Inflammatory macrophage treated with lipopolysaccharide for 4 hours (primary cell): ENCODE measurements at places on chromosomes 5 and 9.

DNA sequence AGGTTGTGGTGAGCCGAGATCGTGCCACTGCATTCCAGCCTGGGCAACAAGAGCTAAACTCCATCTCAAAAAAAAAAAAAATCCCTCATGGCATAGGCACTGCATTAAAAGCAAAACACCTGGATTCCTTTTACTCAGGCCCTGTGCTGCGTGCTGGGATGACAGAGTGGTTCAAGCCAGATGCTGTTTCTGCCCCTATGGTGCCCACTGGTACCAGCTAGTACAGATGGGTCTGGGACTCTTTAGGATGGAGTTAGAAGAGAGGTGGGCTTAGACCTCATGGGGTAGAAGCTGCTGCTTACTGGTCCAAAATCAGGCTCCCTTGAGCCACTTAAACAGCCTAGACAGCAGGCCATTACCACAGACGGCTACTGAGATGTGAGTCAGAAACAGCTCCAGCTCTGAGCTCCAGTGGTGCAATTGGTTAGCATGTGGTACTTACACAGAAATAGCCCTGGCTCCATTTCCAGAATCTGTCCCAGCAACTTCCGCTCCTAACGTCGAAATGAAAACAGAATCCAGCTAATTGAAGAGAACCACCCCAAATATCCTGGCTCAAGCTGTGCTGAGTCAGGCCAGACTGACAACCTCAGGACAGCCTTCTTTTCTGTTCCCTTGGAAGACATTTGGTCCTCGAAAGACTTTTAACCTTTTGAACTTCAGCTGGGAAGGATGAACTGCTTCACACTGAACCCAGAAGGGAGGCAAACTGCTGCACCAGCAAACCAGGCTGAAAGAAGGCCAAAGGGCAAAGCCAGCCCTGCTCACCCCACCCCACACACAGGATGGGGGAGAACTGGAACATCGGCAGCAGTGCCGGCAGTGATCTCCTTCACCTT, 15.5 kb downstream of the C5orf15 start:
- DNase-seq: peak; percentile 42

- peak; percentile 8 for DNase-seq
Measured at GRCh38 chr9:104092875-104093600, 1.1 kb upstream of the SMC2 start.

DNA sequence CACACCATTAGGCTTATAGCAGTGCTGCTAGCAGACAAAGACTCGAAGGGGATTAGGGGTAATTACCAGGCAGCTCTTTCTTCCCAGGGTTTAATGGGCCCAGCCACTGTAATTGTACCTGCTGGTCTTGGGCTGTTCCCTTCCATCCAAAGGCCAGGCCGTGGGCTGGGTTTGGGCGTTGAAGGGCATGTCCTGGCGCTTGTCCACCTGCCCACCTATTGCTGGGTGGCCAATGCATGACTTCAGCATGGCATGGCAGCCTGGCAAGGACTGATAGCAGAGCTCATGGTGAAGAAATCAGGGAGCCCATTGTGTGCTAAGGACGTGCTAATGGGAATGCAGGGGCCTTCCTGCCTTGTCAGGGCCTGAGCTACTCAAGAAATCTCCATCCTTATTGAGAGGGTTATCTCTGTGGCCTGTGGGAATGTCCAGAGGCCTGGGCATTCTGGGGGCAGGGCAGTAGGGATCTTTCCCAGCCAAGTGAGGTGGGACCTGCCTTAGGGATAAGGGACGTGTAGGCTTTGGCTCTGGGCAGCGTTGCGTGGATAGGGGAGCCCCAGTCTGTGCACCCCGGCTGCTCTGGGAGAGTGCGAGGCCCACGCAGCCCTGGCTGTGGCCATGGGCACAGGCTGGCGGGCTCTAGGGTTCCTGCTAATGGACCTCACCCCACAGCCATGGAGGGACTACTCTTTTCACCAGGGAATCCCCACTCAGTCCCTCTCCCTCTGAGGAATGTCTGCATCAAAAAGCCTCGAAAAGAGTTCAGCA, 116.1 kb upstream of the PITX1 start:
- no peak for DNase-seq

- DNase-seq: no peak
Measured at GRCh38 chr5:51890435-51891116, 507.3 kb downstream of the ISL1 start.

DNA sequence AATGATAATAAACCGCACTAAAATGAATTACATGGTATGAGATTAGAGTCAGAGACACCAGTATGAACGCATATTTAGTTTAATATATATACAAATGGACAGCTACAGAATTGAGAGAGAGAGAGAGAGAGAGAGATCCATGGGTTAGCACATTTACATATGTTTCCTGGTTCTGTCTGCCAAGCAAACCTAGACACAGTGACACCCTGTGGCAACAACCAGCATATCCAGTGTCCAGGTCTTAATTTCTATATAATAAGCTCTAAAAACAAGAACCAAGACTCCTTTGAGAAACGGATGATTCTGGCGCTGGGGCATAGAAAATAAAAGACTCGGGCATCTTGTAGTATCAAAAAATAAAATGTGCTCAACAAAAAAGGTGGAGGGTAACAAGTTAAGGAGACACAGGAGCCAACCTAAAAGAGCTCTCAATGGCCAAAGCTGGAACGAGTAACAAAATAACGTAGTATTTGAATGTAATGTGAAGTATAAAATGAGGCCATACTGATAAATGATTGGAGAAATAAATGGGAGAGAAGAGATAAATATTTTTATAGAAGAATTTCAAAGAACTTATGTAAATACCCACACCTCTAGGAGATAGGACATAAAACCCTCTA, 84.5 kb downstream of the RFX3 start:
- peak; percentile 72 for DNase-seq

DNA sequence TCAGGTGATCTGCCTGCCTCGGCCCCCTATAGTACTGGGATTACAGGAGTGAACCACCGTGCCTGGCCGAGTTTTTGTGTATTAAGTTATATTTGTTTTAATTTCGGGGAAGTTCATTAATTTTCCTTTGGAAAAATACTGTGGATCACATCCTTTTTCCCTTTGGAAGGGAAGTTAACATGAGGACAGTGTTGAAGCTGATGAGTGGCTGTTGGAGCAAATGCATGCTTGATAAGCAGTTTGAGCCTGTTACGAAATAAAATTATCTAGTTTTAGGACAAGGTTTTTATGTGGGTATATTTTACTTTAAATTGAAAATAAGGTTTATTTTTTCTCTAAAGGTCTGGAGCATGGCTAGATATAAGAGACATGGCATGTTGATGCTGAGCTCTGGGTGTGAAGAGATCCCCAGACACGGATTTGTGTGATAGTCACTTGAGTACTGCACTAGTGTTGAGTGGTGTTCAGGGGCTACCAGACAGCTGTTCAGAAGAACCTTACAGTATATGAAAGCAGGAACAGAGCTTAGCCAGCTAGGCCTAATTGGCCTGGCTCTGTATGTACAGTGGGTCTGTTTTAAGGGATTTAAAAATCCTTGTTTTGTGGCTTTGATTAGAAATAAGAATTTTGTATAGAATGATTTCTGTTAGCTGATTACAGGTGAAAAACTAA, 17.4 kb downstream of the LMNB1 start:
- no peak for DNase-seq

- DNase-seq: no peak
Measured at GRCh38 chr9:119802621-119803020, 433.4 kb upstream of the BRINP1 start.

DNA sequence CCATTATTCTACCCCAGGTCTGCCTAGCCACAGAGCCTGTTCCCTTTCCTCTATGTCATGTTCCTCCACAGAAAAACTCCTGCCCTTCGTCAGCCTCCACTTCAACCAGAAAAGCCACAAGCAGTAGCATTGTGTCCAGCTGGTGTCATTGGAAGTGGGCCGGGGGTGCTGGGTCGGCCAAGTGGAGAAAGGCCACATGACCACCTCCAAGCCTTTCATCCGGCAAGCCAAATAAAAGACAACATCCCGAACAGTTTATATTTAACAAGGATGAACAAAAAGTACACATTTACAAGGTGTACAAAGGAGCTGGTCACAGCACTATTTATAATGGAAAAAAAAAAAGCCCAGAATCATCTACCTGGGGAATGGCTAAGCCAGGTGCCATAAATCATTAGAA, 16.1 kb upstream of the SPOCK1 start:
- DNase-seq: no peak

DNA sequence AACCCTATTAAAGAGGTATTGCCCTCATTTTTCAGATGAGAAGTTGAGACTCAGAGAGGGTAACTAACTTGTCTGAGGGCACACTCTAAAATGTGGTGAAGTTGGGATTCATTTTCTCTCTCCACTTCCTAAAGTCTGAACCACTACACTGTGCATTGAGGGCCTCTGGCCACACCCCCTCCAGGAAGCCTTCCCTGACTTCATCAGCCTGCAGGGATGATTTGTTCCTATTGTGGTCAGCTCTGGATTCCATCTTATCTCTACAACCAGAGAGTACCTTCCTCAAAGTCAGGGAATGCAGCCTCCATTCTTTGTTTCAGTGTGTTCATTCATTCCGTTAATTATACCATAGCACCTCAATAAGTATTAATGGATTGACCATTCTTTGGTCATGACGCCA, 356.0 kb upstream of the PANK3 start:
- no peak for DNase-seq

DNA sequence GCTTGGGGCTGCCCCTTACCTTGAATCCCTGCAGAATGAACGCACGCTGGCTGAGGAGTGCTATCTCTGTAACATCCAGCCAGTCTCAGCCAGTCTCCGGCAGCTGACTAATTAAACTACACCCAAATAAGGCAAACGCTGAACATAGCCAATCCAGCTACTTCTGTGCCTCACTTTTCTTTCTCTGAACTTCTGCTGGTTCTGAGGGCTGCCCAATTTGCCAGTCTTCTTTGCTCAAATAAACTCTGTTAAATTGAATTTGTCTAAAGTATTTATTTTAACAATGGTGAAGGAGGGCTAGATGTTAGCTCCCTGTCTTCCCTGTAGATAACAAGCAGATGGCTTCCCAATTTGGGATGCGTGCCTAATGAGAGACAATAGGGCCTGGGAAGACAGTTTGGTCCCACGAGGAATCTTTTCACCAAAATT, 154.0 kb upstream of the NFIL3 start:
- no peak for DNase-seq

DNA sequence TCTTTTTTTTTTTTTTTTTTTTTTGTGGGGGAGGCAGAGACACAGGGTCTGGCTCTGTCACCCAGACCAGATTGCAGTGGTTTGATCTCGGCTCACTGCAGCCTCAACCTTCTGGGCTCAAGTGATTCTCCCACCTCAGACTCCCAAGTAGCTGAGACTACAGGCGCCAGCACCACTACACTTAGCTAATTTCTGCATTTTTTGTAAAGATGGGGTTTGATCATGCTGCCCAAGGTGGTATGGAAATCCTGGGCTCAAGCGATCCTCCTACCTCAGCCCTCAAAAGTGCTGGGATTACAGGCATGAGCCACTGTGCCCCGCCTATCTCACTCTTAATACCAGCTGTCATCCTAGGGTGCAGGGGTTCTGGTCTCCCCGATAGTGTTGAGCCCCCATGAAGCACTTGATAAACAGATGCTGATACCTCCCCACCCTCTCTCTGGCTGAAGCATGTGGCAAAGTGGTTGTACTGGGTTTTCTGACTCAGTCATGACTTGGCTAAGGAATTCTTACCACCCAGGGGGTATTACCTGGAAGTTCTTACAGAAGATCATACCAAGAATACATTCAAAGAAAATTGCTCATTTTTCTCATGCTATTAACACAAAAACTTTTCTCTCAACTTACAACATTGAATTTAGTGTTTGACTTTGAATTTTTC, 110.2 kb upstream of the DAPK1 start:
- no peak for DNase-seq

- peak; percentile 49 for DNase-seq
Measured at GRCh38 chr9:75238311-75238976, 150.1 kb downstream of the OSTF1 start.

GRCh38 chr5:30960036-30960435, 233.4 kb upstream of the CDH6 start:
- no peak for DNase-seq

GRCh38 chr9:127187231-127187956, 65.0 kb upstream of the ANGPTL2 start:
- no peak for DNase-seq

- no peak for DNase-seq
Measured at GRCh38 chr9:108400297-108400696, 455.5 kb downstream of the ACTL7B start.

GRCh38 chr5:168908207-168908606, 329.0 kb upstream of the PANK3 start:
- DNase-seq: no peak

- peak; percentile 48 for DNase-seq
Measured at GRCh38 chr9:91086657-91087461, 274.9 kb downstream of the AUH start.

- DNase-seq: no peak
Measured at GRCh38 chr5:139100825-139101224, 97.3 kb downstream of the SIL1 start.
